Parietal lobe (tissue), 2 donors: ENCODE measurements at places on chromosomes 6 and 20. TPM values are rescaled to one million over a fixed set of nuclear protein-coding genes. Genes with fewer than 3 reads are reported as not detected.

The HBS1L gene
- 92.3 TPM for total RNA-seq

The COQ3 gene
- total RNA-seq: 11.0 TPM

The LST1 gene
- not detected for total RNA-seq

The BPIFB1 gene
- total RNA-seq: not detected

The PRR18 gene
- not detected for total RNA-seq

The TMEM242 gene
- 16.9 TPM for total RNA-seq

The FAM184A gene
- 44.8 TPM for total RNA-seq

The COL19A1 gene
- 4.7 TPM for total RNA-seq

The COL21A1 gene
- total RNA-seq: 1.3 TPM

The TPX2 gene
- total RNA-seq: 11.0 TPM

The TMEM74B gene
- total RNA-seq: 12.5 TPM

The SRSF12 gene
- 38.2 TPM for total RNA-seq

The ARMC12 gene
- total RNA-seq: 0.31 TPM

The TFAP2B gene
- total RNA-seq: not detected

The MYLK2 gene
- total RNA-seq: 0.94 TPM
